Caudate nucleus (tissue), 63 donors: ENCODE measurements at places on chromosomes 2 and 18.
A peak's percentile ranks its signal among the peaks of the same experiment; 100 is the strongest.

- DNase-seq = no peak
These were observed 250.2 kb downstream of the LPIN1 start for GRCh38 chr2:11996618-11997017.

GRCh38 chr2:203796248-203797010, 71.1 kb upstream of the CTLA4 start:
- no peak for DNase-seq

DNA sequence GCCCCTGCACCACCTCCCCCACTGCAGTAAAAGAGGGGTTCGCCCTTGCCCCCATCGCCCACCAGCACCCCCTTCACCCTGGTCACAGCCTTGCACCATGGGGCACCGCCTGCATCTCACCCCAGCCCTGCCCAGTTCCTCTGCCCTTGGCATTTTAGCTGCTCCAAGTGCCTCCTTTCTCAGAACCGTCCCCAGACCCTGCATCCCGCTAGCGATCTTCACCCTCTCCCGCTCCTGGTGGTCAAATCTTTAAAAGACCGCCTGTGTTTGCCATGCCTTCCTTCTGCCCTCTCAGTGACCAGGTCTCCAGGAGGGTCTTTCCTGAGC, 114.7 kb upstream of the OTOS start:
- no peak for DNase-seq

DNA sequence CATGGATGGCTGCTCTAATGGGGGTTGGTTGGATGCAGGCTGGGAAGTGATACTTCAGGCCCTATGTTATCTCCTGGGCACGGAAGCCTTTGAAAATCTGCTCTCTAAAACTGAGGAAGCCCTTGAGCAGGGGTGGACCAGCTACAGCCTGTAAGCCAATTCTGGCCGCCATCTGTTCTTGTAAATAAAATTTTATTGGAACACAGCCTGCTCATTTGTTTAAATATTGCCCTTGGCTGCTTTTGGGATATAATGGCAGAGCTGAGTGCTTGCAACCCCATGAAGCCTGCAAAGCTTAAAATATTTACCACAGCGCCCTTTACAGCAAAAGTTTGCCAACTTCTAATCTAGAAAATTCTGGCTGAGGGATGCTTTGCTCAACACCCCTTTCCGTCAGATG, 11.9 kb upstream of the IGFBP2 start:
- no peak for DNase-seq

GRCh38 chr2:26161926-26162325, 11.0 kb upstream of the GAREM2 start:
- no peak for DNase-seq

- DNase-seq = no peak
These were observed 1794.7 kb upstream of the PIK3C3 start for GRCh38 chr18:40160361-40160760.

GRCh38 chr2:26471289-26471688, 6.6 kb downstream of the OTOF start:
- DNase-seq = no peak

DNA sequence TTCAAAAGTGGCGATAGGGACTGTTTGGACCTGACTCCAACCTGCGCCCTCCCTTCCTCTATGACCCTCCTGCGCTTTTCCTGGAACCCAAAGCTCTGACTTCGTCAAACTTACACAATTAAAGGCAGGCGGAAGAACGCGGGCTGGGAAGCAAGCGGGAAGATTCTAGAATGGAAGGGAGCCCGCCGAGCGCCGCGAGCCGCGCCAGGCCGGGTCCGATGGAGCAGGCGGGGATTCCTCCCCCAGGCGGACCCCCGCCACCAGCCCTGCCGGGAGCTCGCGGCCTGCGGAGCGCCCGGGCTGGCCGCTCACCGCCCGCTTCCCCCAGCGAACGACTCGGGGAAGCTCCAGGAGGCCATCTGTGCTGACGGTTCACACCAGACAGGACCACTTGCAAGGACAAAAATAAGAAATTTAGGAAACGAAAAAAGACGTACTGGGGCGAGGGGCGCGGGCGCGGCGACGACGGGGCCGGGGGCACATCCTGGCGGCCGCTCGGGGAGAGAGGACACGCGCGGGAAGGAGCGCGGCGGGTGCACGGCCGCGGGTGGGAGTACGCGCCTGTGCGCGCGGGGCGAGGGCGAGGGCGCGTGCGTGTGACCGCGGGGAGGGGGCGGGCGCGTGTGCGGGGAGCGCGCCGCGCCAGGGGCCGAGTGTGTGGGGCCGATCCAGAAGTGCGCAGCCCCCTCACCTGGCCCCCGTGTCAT, 1.1 kb upstream of the SALL3 start:
- DNase-seq = no peak

GRCh38 chr18:52219102-52219501, 120.9 kb upstream of the DCC start:
- DNase-seq = no peak

DNA sequence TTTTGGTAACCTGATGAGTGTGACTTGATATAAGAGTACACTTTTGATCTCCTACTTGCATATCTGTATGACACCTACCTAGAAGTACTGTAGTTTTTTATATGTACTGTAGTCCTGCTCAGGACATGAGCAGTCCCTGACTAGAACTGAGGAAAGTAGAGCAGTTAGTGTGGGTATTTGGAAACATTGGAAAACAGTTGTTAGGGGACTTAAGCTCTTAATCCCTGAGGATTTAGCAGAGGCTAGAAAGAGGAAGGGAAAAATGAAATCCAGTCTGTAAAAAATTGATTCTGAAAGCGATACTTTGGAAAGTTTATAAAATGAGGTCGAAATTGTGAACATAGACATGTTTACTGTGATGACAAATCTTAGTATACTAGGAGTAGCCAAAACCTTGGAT, 125.6 kb downstream of the NCOA1 start:
- DNase-seq = no peak

- no peak for DNase-seq
These were observed 10.1 kb upstream of the LYPD6B start for GRCh38 chr2:149028377-149028776.

- DNase-seq = no peak
These were observed 156.6 kb downstream of the TXNL1 start for GRCh38 chr18:56481751-56482150.

DNA sequence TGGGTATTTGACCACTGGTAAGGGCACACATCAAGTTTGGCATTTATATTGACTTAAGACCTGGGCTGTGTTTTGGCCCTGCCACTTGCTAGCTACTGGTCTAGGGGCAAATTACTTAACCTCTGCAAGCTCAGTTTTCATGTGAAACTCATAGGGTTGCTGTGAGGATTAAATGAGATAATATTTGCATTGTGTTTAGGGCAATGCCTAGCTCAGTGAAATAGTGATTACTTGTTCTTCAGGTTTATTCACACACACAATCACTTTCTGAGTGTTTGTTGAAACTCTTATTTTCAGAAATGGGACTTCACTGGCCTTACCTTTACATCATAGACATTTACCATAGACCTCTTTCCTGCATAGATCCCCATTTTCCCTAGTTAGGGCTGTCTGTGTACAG, 12.3 kb downstream of the CERS6 start:
- no peak for DNase-seq

GRCh38 chr2:209579230-209579749, 155.4 kb downstream of the MAP2 start:
- DNase-seq = peak; percentile 36

DNA sequence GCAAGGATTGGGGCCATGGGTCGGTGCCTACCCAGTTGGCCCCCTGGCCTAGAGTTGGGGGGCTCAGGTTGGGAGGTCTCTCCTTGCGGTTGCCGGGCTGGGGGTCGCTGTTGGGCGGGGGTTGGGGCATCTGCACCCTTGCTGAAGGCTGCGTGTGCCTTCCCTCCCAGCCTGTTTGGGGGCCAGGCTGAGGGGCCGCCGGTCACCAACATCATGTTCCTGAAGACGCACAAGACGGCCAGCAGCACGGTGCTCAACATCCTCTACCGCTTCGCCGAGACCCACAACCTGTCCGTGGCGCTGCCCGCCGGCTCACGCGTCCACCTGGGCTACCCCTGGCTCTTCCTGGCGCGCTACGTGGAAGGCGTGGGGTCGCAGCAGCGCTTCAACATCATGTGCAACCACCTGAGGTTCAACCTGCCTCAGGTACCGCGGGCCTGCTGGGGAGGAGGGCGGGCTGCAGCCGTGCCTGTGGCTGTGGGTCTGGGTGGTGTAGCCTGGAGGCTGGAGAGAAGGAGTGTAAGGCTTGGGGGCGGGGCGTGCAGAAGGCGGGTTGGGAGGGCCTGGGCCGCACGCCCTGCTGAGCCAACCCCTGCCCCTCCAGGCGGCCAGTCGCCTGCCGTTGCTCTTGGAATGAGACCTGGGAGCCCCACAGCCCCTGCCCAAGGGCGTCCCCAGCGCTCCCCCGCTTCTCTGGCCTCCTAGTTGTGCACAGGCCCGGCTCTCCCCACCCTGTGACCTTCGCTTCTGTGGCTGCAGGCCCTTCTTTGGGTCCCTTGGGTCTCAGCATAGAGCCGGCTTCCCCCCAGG, 7.2 kb upstream of the NEU4 start:
- DNase-seq = no peak

GRCh38 chr18:58481321-58482180, 147.3 kb downstream of the ALPK2 start:
- no peak for DNase-seq

GRCh38 chr2:233938676-233939370, 21.6 kb downstream of the TRPM8 start:
- no peak for DNase-seq

DNA sequence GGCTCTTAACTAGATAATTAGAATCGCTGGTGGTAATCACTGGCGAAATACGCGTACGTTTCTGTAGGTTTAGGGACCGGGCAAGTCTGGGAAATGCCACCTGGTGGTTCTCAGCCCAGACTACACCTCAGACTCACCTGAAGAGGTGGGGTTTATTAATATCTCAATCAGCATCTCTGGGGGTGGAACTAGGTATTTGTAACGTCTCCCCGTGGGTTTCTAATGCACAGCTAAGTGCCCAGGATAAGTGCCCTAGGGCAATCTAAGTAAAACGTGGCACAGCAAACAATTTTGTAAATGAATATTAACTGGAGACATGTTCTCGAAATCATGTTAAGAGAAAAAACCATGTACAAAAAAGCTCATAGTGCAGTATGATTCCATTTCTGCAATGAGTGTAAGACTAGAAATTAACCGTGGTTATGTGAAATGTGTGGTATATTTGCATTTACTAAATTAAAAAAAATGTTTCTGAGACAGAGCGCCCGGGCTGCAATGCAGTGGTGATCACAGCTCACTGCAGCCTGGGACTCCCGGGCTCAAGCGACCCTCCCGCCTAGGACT, 760 bp upstream of the CNOT11 start:
- no peak for DNase-seq

- DNase-seq = no peak
These were observed 18.4 kb upstream of the ST8SIA3 start for GRCh38 chr18:57333940-57334339.

DNA sequence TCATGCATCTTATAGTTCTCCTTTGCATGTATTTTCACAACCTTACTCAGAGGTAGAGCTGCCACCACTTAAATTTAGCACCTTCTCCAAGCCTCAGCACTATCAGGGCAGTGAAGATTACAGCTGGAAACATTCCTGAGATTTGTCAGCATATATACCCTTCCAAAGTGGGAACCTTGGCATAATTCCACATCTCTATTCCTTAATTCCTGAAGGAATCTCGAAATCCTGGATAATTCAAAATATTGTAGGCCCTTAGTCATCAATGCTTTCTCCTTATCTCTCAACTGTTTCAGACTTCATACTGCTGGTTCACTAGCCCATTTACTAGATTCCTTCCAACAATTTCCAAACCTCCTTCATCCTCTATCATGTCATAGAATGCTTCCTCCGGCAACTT, 87.4 kb downstream of the ITSN2 start:
- DNase-seq = no peak

DNA sequence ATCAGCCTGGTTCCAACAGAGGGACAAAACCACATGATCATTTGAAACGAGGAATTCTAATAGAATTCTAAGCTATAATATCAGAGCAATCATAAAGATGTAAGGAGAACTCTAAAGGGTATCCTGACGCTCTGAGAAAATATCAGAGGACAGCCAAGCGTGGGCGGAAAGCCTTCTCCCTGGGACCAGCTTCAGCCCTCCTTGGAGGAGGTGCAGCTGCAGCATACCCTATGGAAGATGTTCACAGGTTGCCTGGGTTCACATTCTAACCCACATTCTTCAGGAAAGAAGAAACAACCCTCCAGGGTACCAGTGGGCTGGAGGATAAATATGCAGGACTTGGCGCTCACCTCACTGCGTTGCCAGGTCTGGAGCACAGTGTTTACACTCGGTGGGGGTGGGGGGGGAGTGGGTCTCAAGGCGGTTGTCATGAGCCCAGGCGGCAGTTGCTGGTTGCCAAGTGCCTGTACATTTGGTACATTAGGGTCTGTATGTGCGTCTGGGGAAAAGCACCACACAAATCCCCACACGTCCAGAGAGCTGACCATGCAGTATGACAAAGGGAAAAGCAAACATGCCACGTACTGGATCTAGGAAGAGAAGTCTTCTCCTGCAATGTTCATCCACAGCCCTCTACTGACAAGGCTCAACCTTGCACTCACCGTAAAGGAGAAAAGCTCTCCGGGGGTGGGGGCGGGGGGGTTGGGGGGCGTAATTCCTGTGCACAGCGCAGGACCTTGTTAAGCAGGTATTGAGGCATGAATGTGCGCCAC, 80.5 kb downstream of the CDH19 start:
- no peak for DNase-seq

GRCh38 chr18:3186678-3187658, 32.8 kb downstream of the MYOM1 start:
- no peak for DNase-seq

- DNase-seq = no peak
These were observed 158.9 kb downstream of the COL6A3 start for GRCh38 chr2:237254911-237255578.
